ENCODE measurements at places on chromosomes 4 and X. TPM values are rescaled to one million over a fixed set of nuclear protein-coding genes. Genes with fewer than 3 reads are reported as not detected.
A peak's percentile ranks its signal among the peaks of the same experiment; 100 is the strongest.

The GASK1B gene
- total RNA-seq = 0.23 TPM

The SSX3 gene
- total RNA-seq = not detected

The CT45A5 gene
- total RNA-seq = not detected

The RELL1 gene
- 12.5 TPM for total RNA-seq

The ACE2 gene
- total RNA-seq = not detected

The ASMT gene
- 0.87 TPM for total RNA-seq

GRCh38 chr4:171067422-171067821 lies 745.8 kb upstream of the GALNTL6 start:
- H3K27me3 ChIP-seq = no peaks in the 10 kb centered on the region
- no peak overlapping the region for H3K27ac ChIP-seq
- no peak overlapping the region for H3K4me3 ChIP-seq
- peaks cover 7% of the 10 kb centered on the region for H3K36me3 ChIP-seq

DNA sequence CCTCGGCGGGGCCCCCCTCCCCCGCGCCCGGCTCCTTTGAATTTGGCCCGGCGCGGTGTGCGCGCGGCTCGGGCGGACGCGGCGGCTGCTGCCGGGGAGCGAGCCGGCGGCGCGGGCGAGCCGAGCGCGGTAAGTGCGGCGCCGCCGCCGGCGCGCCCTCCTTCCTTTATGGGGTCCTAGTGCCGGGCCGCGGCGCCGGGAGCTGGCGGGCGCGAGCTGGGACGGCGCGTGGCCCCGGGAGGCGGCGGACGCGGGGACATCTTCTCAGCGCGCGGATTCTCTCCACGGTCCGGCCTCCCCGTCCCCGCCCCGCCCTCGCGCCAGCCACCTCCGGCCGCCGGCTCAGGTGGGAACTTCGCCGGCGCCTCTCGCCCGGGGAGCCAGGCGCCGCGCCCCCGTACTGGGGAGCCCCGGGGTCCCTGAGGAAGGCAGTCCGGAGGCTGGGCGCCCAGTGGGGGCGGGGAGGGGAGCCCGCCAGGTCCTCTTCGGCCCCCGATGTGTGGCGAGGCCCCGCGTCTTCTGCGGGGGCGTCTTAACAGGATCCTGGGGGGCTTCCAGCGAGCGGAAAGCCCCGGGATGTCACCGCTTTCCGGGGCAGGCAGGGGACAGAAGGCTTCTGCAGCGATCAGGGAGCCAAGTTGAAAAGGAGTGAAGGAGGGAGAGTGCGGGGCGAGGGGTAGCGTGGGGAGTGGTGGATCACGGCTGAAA lies 98.4 kb upstream of the TENM3 start:
- peak overlapping the region; percentile 90 for H3K4me3 ChIP-seq
- H3K27me3 ChIP-seq = peaks cover 27% of the 10 kb centered on the region
- H3K4me1 ChIP-seq = peaks cover 59% of the 10 kb centered on the region
- H3K36me3 ChIP-seq = no peaks in the 10 kb centered on the region
- peak overlapping the region; percentile 64 for H3K27ac ChIP-seq

DNA sequence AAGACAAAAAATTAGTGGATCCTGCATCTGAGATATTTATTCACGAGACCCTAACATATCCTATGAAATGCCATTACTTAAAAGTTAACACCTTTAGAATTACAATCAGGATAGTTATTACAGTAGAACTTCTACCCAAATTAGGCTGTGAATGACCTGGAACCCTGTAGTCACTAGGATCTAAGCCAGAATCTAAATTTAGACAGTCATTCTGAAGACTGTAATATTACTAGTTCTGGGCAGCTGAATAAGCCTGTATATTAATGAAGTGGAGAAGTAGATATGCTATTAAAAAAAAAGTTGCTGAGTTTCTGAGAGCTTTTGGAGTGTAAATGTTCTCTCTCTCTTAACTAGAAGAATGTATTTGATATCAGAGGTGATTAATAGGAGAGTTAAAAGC lies 67.0 kb downstream of the FAM13A start:
- no peaks in the 10 kb centered on the region for H3K4me1 ChIP-seq
- no peak overlapping the region for H3K4me3 ChIP-seq
- DNase-seq = no peak
- no peaks in the 10 kb centered on the region for H3K27me3 ChIP-seq
- H3K27ac ChIP-seq = no peak overlapping the region

GRCh38 chr4:19402581-19403065 lies 849.1 kb upstream of the SLIT2 start:
- H3K4me1 ChIP-seq = peaks cover 6% of the 10 kb centered on the region
- no peak for DNase-seq
- H3K27ac ChIP-seq = no peak overlapping the region
- peaks cover 3% of the 10 kb centered on the region for H3K36me3 ChIP-seq
- peaks cover 4% of the 10 kb centered on the region for H3K27me3 ChIP-seq
- H3K4me3 ChIP-seq = no peak overlapping the region

- H3K4me1 ChIP-seq = 0 out of 2 replicates have a peak, but pooled peaks cover 7% of the 10 kb centered on the region
- H3K27me3 ChIP-seq = no peaks in the 10 kb centered on the region
- no peaks in the 10 kb centered on the region for H3K36me3 ChIP-seq
- H3K27ac ChIP-seq = no peak overlapping the region
Measured at GRCh38 chr4:7156761-7157488, 35.4 kb upstream of the SORCS2 start.

DNA sequence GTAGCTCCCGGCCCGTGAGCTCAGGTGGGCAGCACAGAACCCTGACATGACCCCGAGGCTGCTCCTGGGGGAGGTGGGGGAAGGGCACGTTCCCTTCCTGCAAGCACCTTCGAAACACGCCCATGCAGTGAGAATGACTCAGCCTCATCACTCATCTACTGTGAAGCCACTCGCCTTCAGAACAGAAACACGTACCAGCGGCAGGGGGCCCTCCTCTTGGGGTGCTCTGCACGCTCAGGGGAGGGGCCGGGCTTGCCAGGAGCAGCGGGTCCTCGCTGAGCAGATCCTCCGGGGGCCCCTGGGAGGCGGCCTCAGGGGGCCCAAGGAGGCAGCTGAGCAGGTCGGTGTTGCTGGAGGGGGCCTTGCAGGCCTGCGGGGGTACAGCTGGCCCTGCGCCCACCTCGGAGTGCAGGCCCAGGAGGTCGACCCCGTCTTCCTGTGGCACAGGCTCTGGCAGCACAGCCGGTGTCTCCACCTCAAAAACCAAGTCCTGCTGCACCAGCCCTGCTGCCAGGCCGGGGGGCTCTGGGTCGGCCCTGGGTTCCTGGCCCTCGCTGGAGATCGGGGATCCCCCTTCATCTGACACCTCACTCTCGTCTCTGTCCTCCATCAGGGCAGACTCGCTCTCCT lies 40.9 kb upstream of the CPLX1 start:
- no peaks in the 10 kb centered on the region for H3K27me3 ChIP-seq
- H3K27ac ChIP-seq = no peak overlapping the region
- H3K4me1 ChIP-seq = no peaks in the 10 kb centered on the region
- peaks cover 30% of the 10 kb centered on the region for H3K36me3 ChIP-seq
- DNase-seq = no peak
- H3K4me3 ChIP-seq = no peak overlapping the region

DNA sequence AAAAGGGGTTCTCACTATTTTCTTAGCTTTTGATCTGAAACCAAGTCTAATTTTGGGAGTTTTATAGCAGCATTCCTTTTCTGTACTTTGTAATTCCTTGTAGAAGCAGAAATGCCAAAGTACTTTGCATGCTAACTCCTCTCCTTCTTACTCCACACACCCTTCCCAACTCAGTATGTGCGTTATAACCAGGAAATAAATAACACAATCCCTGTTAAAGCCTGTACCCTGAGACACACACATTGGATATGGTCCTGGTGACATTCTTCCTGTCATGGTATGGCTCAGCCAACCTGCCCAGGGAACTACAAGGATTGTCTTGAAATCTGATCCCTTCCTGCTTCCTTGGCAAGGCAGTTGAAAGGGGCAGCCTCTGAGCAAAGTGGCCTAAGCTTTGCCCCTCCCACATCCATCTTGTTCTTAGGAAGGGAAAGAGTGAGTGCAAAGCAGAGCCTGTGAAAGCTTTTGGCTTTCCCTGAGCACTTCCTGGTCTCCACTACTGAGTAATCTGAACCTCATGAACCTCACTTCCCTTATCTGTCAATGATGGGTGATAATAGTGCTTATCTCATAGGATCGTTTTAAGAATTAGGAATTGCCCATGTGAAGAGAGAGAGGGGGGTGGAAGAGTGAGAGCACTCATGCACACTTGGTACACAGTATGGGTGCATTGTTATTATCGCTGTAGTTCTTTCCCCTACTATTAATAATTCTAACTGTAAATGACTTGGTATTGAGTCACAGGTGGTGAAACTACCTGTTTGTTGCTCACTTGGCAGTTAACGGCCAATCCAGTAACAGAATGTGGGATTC lies 109.3 kb downstream of the AFF2 start:
- DNase-seq = peak; percentile 29
- H3K36me3 ChIP-seq = no peaks in the 10 kb centered on the region
- peak overlapping the region; percentile 70 for H3K27ac ChIP-seq
- no peaks in the 10 kb centered on the region for H3K27me3 ChIP-seq

GRCh38 chr4:104424989-104425388 lies 69.7 kb downstream of the CXXC4 start:
- no peak overlapping the region for H3K4me3 ChIP-seq
- H3K36me3 ChIP-seq = peaks cover 14% of the 10 kb centered on the region
- H3K27me3 ChIP-seq = no peaks in the 10 kb centered on the region
- no peak for DNase-seq
- no peak overlapping the region for H3K27ac ChIP-seq

GRCh38 chr4:27005501-27005900 lies 144.9 kb downstream of the STIM2 start:
- H3K36me3 ChIP-seq = no peaks in the 10 kb centered on the region
- DNase-seq = no peak
- H3K4me3 ChIP-seq = no peak overlapping the region
- H3K4me1 ChIP-seq = peaks cover 26% of the 10 kb centered on the region
- H3K27me3 ChIP-seq = no peaks in the 10 kb centered on the region
- H3K27ac ChIP-seq = no peak overlapping the region

- H3K4me1 ChIP-seq = peaks cover 30% of the 10 kb centered on the region
- no peaks in the 10 kb centered on the region for H3K27me3 ChIP-seq
- no peak for DNase-seq
- H3K27ac ChIP-seq = no peak overlapping the region
Measured at GRCh38 chr4:147840838-147841738, 109.2 kb downstream of the ARHGAP10 start.

GRCh38 chrX:4932790-4933189 lies 1219.3 kb upstream of the PRKX start:
- H3K4me1 ChIP-seq = no peaks in the 10 kb centered on the region
- no peak overlapping the region for H3K27ac ChIP-seq
- H3K27me3 ChIP-seq = no peaks in the 10 kb centered on the region
- no peaks in the 10 kb centered on the region for H3K36me3 ChIP-seq
- no peak overlapping the region for H3K4me3 ChIP-seq
- DNase-seq = no peak

DNA sequence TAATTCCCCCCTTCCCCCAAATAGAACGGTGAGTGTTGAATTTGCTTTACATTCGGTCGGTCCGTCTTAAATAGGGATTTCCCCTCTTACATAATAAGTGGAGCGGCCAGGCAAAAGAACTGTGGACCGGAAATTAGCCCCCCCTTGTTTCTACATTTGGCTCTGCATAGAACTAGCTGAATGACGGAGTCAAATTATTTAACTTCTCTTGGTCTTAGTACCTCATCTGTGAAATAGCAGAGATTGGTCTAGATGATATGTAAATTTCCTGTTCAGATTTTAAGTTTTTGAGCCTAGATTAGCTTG lies 1.3 kb downstream of the SPATA18 start:
- H3K4me1 ChIP-seq = peaks cover 36% of the 10 kb centered on the region
- H3K36me3 ChIP-seq = peaks cover 12% of the 10 kb centered on the region
- H3K27me3 ChIP-seq = peaks cover 24% of the 10 kb centered on the region
- peak overlapping the region; percentile 87 for H3K4me3 ChIP-seq
- H3K27ac ChIP-seq = peak overlapping the region; percentile 80

DNA sequence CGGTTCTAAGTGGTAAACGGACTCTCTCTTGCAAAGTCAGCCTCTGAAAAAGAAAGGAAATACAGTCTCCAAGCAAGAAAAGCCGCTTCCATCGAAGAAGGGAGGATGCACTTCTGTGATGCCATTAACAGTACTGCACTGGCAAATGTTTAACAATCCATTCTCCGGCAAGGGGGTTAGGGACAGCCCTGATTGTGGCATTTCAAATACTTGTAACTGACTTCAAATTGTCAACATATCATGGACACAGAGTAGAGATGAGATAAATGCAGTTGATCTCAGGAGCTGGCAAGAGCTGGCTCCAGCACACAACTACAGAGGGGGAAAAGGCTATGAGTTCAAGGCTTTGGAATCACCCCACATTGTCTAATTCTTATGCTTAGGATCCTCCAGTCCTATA lies 146.8 kb downstream of the SLC7A11 start:
- H3K27me3 ChIP-seq = no peaks in the 10 kb centered on the region
- no peak overlapping the region for H3K4me3 ChIP-seq
- H3K27ac ChIP-seq = no peak overlapping the region
- H3K4me1 ChIP-seq = peaks cover 8% of the 10 kb centered on the region
- DNase-seq = no peak

DNA sequence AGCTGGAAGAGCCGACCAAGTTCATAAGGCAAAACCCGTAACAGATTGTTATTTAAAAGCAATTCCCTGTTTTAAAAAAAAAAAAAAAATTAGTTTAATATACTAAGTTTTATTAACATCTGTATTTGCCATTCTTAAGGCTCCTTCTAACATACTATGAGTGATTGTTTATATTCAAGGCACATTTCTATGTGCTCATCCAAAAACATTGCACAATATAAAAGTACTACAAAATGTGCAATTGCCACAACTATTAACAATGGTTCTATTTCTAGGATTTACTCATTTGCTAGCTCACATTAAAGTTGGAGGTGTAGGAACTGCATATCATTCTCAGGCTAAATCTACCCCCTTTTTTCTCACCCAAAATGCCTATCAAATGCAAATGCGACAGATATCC lies 46.1 kb downstream of the CNOT6L start:
- H3K36me3 ChIP-seq = no peaks in the 10 kb centered on the region
- no peak overlapping the region for H3K4me3 ChIP-seq
- DNase-seq = no peak
- H3K4me1 ChIP-seq = peaks cover 42% of the 10 kb centered on the region

- DNase-seq = no peak
- H3K4me1 ChIP-seq = peaks cover 31% of the 10 kb centered on the region
- no peak overlapping the region for H3K27ac ChIP-seq
- H3K4me3 ChIP-seq = no peak overlapping the region
Measured at GRCh38 chr4:107858158-107858742, 33.5 kb downstream of the SGMS2 start.

GRCh38 chrX:50643525-50644137 lies 170.4 kb downstream of the SHROOM4 start:
- H3K27me3 ChIP-seq = no peaks in the 10 kb centered on the region
- H3K36me3 ChIP-seq = no peaks in the 10 kb centered on the region
- H3K4me3 ChIP-seq = no peak overlapping the region
- no peak overlapping the region for H3K27ac ChIP-seq
- H3K4me1 ChIP-seq = peaks cover 18% of the 10 kb centered on the region

- no peak overlapping the region for H3K4me3 ChIP-seq
- H3K27me3 ChIP-seq = no peaks in the 10 kb centered on the region
- H3K4me1 ChIP-seq = peaks cover 1% of the 10 kb centered on the region
- H3K36me3 ChIP-seq = no peaks in the 10 kb centered on the region
- no peak for DNase-seq
- H3K27ac ChIP-seq = no peak overlapping the region
Measured at GRCh38 chr4:171266671-171267070, 546.5 kb upstream of the GALNTL6 start.

GRCh38 chr4:73718375-73719373 lies 21.7 kb upstream of the CXCL8 start:
- no peaks in the 10 kb centered on the region for H3K36me3 ChIP-seq
- H3K27me3 ChIP-seq = no peaks in the 10 kb centered on the region
- H3K4me3 ChIP-seq = no peak overlapping the region
- DNase-seq = no peak
- H3K27ac ChIP-seq = no peak overlapping the region
